ENCODE measurements at places on chromosomes 4 and X. TPM values are rescaled to one million over a fixed set of nuclear protein-coding genes. Genes with fewer than 3 reads are reported as not detected.

Gene CLDN22
- polyA plus RNA-seq, result not detected

Gene FAM184B
- 0.03 TPM for polyA plus RNA-seq

DNA sequence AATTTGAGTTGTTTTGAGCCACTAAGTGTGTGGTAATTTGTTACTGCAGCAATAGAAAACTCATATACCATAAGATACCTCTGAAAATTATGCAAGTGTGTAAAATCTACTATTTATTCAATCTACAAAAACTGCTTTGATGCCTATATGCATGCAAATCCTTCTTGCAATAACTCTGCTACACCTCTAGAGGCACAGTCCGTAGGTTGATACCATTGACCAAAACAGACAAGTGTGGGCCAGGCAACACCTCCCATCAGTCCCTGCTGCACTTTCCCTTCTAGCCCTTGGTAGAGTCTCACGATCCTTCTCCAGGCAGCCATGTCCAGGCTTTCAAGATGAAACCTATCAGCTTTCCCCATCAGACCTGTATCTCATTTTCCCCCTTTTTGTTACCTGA lies 48.8 kb upstream of the FAM9A start:
- no peak for DNase-seq

- DNase-seq, result no peak
These were observed 188.8 kb upstream of the VEGFC start for GRCh38 chr4:176981551-176981950.

DNA sequence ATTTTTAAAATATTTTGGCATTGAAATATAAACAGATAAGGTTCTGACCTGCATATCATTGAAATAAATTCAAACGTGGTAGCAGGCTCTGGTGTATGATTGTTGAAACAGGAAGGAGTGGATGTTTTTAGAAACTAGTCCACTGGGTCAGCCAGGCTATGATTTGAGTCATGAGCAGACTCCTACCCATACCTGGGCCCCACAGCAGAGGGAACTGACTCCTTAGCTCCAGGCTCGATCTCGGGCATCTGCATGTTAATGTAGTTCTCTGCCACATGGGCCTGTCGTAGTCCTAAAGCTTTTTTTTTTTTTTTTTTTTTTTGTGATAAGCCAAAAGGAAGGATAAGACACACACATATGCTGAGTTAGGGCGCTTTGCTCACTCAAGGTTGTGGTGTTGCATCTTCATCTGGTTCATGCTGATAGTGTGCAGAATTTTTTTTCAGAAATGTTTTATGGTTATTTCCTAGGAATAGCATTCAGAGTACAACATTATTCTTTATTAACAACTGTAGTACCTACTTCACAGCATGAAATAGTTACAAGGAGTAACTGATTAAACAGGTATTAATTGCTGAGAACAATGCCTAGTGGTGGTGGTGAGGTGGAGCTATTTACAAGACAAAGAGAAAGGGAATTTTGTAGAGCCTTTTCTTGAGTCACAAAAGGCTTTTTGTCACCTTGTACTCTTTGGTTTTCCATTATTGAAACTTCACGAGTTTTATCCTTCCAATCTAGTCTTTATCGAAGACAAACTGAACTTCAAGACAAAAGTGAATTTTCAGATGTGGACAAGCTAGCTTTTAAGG lies 27.3 kb downstream of the OFD1 start:
- DNase-seq, result no peak

DNA sequence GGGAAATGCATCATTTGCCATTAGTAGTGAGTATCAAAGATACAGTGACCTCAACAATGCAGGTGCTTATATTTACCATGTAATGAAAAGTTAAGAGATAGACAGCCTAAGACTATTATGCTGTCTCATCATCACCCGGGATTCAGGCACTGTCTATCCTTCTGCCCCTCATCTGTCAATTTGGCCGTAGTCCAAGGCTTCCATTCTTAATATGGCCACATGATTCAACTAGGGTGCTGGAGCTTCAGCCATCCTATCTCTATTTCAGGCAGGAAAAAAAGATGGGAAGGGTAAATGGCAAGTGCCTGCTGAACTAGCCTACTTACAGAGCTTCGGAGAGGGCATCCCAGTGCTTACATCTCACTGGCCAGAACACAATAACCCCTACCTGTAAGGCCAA lies 196.7 kb upstream of the LNX1 start:
- DNase-seq, result no peak

GRCh38 chrX:340641-341423 lies 22.2 kb upstream of the GTPBP6 start:
- DNase-seq, result no peak

DNA sequence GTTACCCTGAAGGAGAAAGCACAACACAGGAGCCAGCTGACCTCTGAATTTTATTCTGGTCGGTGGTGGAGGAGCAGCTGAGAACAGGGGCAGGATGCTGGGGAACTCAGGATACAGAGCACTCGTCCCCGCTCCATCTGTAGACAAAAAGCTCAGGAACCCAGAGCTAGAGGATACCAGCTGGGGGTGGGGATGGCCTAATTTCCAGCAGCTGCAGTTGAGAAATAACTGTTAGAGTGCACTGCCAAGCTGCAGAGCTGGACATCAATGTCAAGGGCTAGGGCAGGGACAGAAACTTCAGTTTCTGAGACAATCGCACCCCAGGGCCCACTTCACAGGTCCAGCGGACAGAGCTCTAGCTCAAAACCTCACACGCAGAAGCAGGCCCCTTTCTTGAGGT lies 122.1 kb upstream of the GUCY1A1 start:
- DNase-seq, result no peak

GRCh38 chrX:71997320-71997719 lies 86.7 kb downstream of the NHSL2 start:
- DNase-seq, result no peak

All from ovary (tissue), 10 donors.